ENCODE measurements at places on chromosomes 1 and 21.
A peak's percentile ranks its signal among the peaks of the same experiment; 100 is the strongest.

DNA sequence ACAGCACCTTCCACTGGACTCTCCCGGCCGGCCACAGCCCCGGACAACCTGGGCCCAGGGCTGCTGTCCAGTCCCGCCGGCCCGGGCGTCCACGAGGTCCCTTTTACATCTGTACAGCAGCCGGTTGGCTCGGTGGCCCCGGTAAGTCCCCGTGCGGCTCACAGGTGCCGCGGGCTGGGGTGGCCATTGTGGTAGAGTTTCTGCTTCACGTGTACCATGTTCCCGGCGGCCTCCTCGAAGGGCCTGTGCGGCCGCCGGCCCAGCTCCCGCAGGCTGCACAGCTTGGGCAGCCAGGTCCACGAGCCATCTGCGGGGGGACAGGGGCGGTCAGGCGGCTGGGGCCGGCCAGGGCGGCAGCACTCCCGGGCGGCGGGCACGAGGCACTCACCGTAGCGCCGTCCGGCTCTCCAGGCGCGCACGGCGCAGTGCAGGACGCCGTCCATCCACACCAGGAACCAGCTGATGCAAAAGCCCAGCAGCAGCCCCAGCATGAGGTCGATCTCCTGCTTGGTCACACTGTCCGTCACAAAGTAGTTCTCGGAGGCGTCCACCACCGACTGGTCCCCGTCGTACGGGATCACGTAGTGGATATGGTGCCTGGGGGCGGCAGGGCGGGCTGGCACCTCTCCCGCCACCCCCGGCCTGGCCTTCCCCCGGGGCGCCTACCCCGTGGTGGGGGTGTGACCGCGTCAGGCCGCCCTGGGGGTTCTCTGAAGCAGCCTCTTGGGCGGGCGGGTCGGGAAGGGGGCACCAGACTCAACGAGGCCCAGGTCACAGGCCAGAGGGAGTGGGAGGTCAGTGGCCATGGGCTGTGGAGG, 5.0 kb downstream of the TMEM240 start:
- no peaks in the 10 kb centered on the region for H3K36me3 ChIP-seq
- H3K27me3 ChIP-seq: no peaks in the 10 kb centered on the region
- H3K4me1 ChIP-seq: no peaks in the 10 kb centered on the region
- no peak overlapping the region for H3K27ac ChIP-seq

DNA sequence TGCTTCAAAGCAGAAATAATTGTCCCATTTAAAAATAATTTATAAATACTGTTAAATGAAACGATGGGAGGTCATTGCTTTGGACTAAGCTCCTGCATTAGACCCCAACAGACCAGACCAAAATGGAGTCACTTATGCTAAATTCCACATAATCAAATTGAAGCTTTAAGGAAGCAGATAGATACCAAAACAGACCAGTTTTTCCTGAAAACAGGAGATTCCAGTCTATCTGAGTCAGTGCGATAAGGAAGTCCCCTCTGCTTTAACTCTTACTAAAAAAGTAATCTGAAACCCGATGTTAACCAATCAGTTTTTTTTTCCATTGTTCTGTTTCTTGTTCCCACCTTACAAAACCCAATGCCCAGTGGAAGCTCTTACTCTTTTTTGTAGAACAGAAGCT, 16.2 kb upstream of the DNASE2B start:
- DNase-seq: no peak
- no peak overlapping the region for H3K4me3 ChIP-seq
- H3K27me3 ChIP-seq: no peaks in the 10 kb centered on the region
- no peaks in the 10 kb centered on the region for H3K4me1 ChIP-seq
- no peak overlapping the region for H3K27ac ChIP-seq
- no peaks in the 10 kb centered on the region for H3K36me3 ChIP-seq

- H3K4me3 ChIP-seq: no peak overlapping the region
- H3K4me1 ChIP-seq: no peaks in the 10 kb centered on the region
- no peak overlapping the region for H3K27ac ChIP-seq
- H3K36me3 ChIP-seq: no peaks in the 10 kb centered on the region
- DNase-seq: no peak
Observed at GRCh38 chr21:16002874-16003466, 273.2 kb downstream of the USP25 start.

GRCh38 chr1:7046314-7046713, 261.1 kb downstream of the CAMTA1 start:
- H3K4me1 ChIP-seq: no peaks in the 10 kb centered on the region
- DNase-seq: no peak
- H3K4me3 ChIP-seq: no peak overlapping the region
- H3K27ac ChIP-seq: no peak overlapping the region

- H3K27ac ChIP-seq: peak overlapping the region; percentile 60
- no peaks in the 10 kb centered on the region for H3K36me3 ChIP-seq
- peak; percentile 85 for DNase-seq
- H3K27me3 ChIP-seq: no peaks in the 10 kb centered on the region
- peaks cover 52% of the 10 kb centered on the region for H3K4me1 ChIP-seq
- peak overlapping the region; percentile 65 for H3K4me3 ChIP-seq
Observed at GRCh38 chr1:225746361-225747179, 31.1 kb upstream of the SRP9 start.

GRCh38 chr1:110555807-110556470, 37.0 kb upstream of the KCNA10 start:
- H3K36me3 ChIP-seq: no peaks in the 10 kb centered on the region
- DNase-seq: no peak
- no peaks in the 10 kb centered on the region for H3K4me1 ChIP-seq
- H3K27me3 ChIP-seq: peaks cover 25% of the 10 kb centered on the region
- no peak overlapping the region for H3K27ac ChIP-seq

- peaks cover 58% of the 10 kb centered on the region for H3K4me1 ChIP-seq
- no peaks in the 10 kb centered on the region for H3K36me3 ChIP-seq
- H3K4me3 ChIP-seq: peak overlapping the region; percentile 71
- DNase-seq: peak; percentile 64
Observed at GRCh38 chr1:78005755-78006154, 1.0 kb downstream of the DNAJB4 start.

- no peak overlapping the region for H3K4me3 ChIP-seq
- no peak overlapping the region for H3K27ac ChIP-seq
- H3K27me3 ChIP-seq: no peaks in the 10 kb centered on the region
- H3K36me3 ChIP-seq: no peaks in the 10 kb centered on the region
- peaks cover 27% of the 10 kb centered on the region for H3K4me1 ChIP-seq
Observed at GRCh38 chr1:30888391-30888790, 20.2 kb downstream of the SDC3 start.

- no peaks in the 10 kb centered on the region for H3K36me3 ChIP-seq
- no peak overlapping the region for H3K27ac ChIP-seq
- H3K27me3 ChIP-seq: peaks cover 45% of the 10 kb centered on the region
- H3K4me1 ChIP-seq: peaks cover 31% of the 10 kb centered on the region
- no peak for DNase-seq
- no peak overlapping the region for H3K4me3 ChIP-seq
Observed at GRCh38 chr1:204191456-204191855, 4.8 kb downstream of the KISS1 start.

DNA sequence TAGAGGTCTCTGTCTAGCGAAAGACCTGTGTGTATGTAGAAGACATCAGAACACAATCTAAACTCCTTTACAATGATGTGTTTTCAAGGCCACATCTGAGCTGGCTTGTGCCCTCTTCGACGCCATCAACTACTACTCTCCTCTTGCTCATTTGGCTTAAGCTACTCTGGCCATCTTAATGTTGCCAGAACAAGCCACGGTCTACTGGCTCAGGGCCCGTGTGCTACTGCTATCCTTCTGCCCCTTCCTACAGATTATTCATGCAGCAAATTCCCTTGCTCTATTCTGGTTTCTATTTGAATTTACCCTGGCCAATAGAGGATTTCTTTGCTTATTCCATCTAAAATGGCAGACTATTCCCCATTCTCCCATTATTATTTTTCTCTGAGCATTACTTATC, 121.7 kb downstream of the ZZZ3 start:
- no peak overlapping the region for H3K27ac ChIP-seq
- H3K36me3 ChIP-seq: peaks cover 20% of the 10 kb centered on the region
- no peaks in the 10 kb centered on the region for H3K4me1 ChIP-seq
- H3K27me3 ChIP-seq: no peaks in the 10 kb centered on the region
- no peak overlapping the region for H3K4me3 ChIP-seq
- no peak for DNase-seq
